Spleen (tissue), 13 donors: ENCODE measurements at places on chromosomes 16 and 17.

DNA sequence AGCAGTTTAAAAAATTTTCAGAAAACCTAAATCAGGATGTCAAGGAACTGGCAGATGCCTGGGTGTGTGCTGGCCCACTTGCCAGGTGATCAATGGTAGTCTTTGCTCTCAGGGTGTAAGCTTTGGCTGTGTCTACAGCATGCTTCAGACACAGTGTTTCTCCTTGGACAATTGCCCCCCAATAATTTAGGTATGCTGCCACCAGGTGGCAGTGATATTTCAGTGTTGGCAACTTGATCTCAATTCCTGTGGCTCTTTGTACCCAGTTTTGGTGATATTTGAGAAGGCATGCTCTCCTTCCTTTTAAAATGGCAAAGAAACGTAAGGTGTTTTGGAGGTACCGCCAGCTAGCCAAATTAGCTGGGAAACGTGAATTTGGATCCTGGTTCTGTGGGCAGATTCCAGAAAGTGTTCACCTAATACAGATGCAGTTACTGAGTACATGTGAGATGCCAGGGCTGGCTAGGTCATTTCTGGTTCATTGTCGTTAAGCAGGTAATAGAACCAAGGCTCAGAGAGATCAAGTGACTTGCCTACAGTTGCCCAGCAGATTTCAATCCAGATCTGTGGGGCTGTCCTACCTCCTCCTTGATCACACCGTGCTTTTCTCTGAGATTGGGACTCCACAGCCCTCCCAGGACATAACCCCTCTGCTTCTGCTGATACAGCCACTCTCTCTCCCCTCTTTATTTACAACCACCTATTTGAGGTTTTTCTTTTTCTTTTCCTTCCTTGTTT lies 155.6 kb upstream of the PLCG2 start:
- DNase-seq, result no peak

GRCh38 chr17:46886310-46886663 lies 34.9 kb downstream of the WNT9B start:
- no peak for DNase-seq

- DNase-seq, result no peak
Observed at GRCh38 chr17:1328437-1328836, 49.0 kb downstream of the TRARG1 start.

- no peak for DNase-seq
Observed at GRCh38 chr17:75617218-75617617, 16.0 kb upstream of the SMIM5 start.
